NCI-H1417 treated with DMSO at 0.1 percent for 48 hours (cell line): ENCODE measurements at places on chromosomes 2 and 18.

DNA sequence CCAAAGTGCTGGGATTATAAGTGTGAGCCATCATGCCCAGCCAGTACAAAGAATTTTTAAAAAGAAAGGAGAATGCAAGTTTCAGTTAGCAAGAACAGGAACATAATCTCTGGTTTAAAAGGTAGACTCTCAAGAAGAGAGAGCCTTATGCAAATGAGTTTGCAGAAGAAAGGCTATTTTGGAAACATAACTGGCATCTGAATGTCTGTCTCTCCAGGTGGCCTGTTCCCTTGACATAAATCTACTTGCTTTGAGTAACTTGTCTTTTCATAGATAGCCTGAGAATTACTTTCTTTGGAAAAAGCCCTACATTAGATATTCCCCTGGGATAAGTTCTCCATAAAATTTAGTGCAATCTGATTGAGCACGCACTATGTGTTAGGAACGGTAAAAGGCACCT lies 109.6 kb downstream of the ICOS start:
- DNase-seq, result no peak

DNA sequence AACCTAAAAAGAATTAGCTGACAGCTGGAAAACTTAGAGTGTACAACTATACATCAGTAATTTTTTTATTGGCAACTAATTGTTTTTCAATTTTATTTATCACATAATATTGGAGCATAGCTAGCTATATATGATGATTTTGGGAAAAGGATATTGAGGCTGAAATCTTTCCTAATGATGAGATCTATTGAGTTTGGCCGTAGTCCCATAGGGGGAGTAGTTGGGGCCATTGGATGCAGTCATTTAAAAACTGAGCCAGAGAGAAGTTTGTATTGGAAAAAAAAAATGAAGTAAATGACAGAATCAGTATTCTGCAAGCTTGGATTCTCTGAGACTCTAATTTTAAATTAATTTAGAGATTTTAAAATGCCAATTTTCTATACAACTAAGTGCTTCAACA lies 179.8 kb downstream of the LTBP1 start:
- no peak for DNase-seq

GRCh38 chr2:16322308-16323125 lies 343.1 kb downstream of the CYRIA start:
- no peak for DNase-seq

DNA sequence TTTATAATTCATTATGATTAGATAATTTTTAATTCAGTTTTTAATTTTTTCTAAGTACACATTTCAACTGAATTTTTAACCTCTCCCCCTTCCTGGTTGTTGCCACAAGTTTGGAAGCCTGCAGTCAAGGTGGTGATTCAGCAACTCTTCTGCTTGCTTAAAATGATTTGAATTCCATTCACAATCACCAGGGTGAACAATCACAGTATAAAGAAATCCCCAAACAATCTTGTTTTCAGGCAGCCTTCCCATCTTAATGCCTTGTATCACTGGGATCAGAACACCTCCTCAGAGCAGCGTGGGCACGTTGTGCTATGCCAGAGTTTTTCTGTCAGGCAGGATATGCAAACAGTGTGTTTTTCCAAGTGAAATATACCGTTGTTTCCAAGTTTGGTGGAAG lies 46.7 kb upstream of the BARD1 start:
- DNase-seq, result no peak

- DNase-seq, result no peak
Measured at GRCh38 chr2:131567891-131568290, 40.2 kb downstream of the CCDC74A start.

- DNase-seq, result no peak
Measured at GRCh38 chr2:164620873-164621763, at the start of gene GRB14. Gene GRB14, minus strand, starts transcription at chr2:164621482. Its CDS starts 173 bp downstream, at chr2:164621309.

- no peak for DNase-seq
Measured at GRCh38 chr18:71105994-71106546, 817.2 kb downstream of the SOCS6 start.

GRCh38 chr2:190930411-190930810 lies 49.8 kb downstream of the GLS start:
- no peak for DNase-seq

DNA sequence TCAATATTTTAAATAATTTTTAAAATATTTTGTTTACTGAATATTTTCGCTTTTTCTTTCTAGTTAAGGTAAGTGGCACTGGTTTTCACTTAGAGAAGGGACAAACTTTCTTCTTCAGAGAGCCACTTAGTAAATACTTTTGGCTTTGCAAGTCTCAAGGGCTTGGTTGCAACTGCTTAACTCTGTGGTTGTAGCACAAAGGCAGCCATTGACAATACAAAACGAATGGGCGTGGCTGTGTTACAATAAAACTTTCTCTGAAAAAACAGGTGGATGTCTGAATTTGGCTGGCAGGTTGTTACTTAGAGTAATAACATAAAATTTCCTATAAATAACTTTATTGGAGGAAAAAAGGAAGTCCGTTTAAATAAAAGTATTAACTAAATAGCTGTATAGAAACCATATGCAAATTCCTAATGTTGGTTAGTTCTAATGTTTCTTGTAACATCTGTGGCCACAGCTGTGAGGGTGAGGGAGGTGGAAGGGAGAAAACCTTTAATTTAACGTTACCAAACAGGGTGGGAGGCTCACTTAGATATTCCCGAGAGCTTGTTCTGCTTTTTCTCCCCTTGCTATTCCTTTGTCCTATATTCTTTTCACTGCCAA lies 62.4 kb upstream of the TNP1 start:
- no peak for DNase-seq
